Fibroblast of the aortic adventitia (primary cell): ENCODE measurements at places on chromosomes 7 and 10. TPM values are rescaled to one million over a fixed set of nuclear protein-coding genes. Genes with fewer than 3 reads are reported as not detected.

The DNAH11 gene
- 2.7 TPM in 1 of 2 replicates, not detected in the other for total RNA-seq

The NUTM2E gene
- total RNA-seq, result under 0.01 TPM in 1 of 2 replicates, not detected in the other

The C10orf71 gene
- total RNA-seq, result not detected in 2 replicates

DNA sequence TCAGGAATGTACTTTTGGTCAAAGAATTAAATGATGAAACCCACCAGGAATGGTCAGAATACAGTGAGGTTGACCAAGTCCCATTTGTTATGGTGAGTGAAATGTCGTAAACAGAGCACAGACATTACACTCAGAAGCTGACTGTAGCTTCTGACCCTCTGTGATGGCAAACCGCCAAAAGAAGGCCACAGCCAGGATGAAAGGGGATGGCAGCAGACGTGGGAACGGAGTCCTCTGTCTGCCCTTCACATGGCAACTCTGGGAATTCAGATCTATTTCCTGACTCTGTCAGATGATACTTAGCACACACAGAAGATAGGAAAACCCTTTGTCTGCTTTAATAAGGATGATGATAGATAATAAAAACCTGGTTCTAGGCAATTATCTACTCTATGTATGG is 757.1 kb downstream of the SORCS3 start:
- DNase-seq, result no peak

- no peak for DNase-seq
Measured at GRCh38 chr7:41063116-41063515, 639.8 kb downstream of the INHBA start.
